Neural progenitor cell (in vitro differentiated cells): ENCODE measurements at places on chromosomes 13 and 19. TPM values are rescaled to one million over a fixed set of nuclear protein-coding genes. Genes with fewer than 3 reads are reported as not detected.
A peak's percentile ranks its signal among the peaks of the same experiment; 100 is the strongest.

Gene OLFM4
- total RNA-seq = not detected in 2 replicates

GRCh38 chr19:10315335-10316214 lies at the start of gene FDX2:
FDX2 (minus strand) TSS chr19:10316015; CDS start chr19:10315996, 19 bp downstream.
- DNase-seq = peak; percentile 92

GRCh38 chr13:52686376-52686775 lies 33.7 kb downstream of the SUGT1 start:
- DNase-seq = no peak

Gene EFNB2
- total RNA-seq = 88.7 and 101 TPM in 2 replicates

- no peak for DNase-seq
These were observed 97.1 kb downstream of the MBNL2 start for GRCh38 chr13:97319113-97319720.
